Hematopoietic multipotent progenitor cell treated with erythropoietin and hydrocortisone succinate and interleukin-3 and kit ligand, for 6 days (in vitro differentiated cells): ENCODE measurements at places on chromosomes 3 and 15.
A peak's percentile ranks its signal among the peaks of the same experiment; 100 is the strongest.

- DNase-seq, result no peak
Observed at GRCh38 chr3:14370720-14371572, 31.5 kb upstream of the SLC6A6 start.

DNA sequence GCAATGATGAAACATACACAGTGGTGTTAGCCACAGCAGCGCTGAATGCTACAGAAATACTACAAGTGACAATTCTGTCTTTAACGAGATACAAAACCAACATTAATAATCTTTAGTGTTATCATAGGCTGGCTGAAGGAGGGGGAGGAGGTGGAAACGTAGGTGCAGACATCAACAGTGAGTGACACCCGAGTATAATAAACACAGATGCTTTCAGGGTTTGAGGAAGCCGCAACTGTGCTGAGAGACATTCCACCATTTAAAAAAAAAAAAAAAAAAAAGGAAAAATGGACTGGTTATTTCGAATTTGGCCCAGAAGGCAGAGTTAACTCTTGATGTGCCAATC lies 4.3 kb upstream of the IGDCC3 start:
- no peak for DNase-seq

DNA sequence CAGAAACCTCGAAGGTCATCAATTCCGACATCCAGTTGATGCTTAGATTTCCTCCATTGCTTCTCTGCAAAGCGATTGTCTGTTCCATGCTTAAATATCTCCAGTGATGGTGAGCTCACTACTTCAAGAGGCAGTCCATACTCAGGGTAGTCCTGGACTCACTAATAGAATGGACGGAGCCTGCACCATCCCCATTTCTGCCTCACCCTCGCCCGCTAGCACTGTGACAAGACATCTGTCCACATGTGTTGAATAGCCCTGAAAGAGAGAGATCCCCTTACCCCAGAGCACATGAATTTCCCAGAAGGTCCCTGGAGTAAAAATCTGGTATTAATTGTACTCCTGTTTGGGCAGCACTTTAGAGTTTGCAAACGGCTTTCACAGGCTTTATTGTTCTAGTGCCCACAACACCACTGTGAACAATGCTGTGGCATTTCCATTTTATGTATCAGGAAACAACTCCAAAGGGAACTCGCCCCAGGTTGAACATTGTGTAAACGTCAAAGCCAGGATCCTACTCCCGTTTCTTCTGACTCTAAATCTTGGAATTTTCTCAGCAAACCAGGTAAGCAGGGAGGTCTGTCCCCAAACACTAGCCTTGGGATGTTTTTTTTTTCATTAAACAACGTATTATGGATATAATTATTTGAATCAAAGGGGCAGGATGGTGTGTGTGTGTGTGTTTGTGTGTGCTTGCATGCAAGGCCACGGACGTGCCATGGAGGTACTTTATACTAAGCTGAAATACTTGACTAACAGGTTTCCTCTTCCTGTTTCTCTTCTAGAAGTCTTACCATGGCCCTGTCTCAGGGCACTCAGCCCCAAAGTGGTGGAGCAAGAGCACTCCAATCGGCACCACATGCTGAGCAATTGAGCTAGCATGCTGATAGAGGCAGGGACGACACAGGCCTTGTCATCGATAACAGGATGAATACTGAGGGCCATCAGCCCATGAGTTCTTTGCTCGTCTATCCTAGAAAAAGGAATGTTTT lies 198.3 kb downstream of the OPA1 start:
- peak; percentile 18 for DNase-seq

DNA sequence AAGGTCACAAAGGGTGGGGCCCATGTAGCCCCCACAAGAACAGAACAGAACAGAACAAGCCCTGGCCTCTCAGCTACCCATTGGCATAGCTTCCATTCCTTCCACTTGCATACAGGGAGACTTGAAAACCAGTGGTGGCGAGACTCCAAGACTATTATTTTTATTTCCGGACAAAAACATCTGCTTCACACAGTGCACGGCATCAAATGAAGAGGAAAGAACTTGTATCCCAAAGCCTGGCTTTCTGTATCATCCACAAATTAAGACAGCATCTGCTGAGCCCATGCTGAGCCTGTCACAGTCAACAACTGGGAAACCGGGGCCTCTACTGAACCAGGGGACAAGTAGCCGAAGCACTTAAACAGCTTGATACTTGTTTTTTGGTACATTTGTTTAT lies 56.0 kb downstream of the CLEC3B start:
- DNase-seq, result no peak

DNA sequence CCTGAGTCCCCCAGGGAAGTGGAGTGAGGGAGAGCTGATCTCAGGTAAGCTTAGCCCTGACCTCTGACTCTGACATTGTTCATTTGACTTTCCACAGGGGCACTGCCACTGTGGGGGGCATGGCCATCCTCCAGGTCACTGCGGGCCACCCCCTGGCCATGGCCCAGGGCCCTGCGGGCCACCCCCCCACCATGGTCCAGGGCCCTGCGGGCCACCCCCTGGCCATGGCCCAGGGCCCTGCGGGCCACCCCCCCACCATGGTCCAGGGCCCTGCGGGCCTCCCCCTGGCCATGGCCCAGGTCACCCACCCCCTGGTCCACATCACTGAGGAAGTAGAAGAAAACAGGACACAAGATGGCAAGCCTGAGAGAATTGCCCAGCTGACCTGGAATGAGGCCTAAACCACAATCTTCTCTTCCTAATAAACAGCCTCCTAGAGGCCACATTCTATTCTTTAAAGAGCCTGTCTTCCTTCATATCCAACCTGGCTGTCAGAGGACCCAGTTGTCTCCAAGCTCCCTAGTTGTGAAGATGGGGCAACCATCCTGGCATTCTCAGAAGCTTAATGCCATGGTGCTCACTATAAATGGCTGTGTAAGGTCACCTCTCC lies 1.9 kb upstream of the DISP2 start:
- DNase-seq, result no peak

- DNase-seq, result no peak
Observed at GRCh38 chr15:93415576-93415975, 326.6 kb upstream of the RGMA start.

GRCh38 chr3:172029425-172030098 lies 9.8 kb upstream of the FNDC3B start:
- DNase-seq, result no peak

GRCh38 chr3:130442284-130442683 lies 74.7 kb upstream of the COL6A6 start:
- no peak for DNase-seq

DNA sequence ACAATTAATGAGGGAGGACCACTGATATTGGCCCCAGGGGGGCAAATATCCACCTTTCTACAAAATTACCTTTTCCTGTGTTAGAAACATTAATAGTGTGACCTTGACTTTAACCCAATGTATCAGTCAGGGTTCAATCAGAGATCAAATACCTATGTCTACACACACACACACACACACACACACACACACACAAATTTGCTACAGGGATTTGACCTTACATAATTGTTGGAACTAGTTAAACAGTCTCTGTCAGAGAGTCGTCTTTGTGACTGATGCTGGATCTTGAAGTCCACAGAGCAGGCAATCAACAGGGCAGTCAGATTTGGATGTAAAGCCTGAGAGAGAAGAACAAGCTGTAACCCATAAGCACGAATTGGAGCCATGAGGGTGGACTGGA lies 32.5 kb downstream of the TM4SF4 start:
- DNase-seq, result no peak

DNA sequence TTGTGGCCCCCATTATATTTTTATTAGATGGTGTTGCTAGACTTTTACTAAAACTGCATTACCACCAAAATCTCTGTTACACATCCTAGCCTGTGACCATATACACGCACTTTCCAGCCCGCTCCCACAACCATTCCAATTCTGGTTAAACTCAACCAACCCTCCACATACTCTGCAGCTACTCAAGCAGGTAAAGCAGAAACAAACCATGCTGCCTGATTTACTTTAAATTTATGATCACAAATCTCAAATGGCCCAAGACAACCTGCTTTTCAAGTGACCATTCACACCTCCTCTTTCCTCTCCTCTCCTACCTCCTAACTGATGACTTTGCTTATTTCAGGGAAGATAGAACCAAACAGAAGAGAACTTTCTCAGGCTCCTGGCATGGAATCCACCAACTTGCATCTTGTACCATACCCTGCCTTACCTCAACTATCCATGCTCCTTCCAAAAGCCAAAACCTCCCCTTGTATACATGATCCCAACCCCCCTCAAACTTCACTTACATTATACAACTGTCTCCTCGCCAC lies 18.5 kb downstream of the ULK4 start:
- DNase-seq, result no peak

GRCh38 chr3:11362600-11362999 lies 90.4 kb downstream of the ATG7 start:
- DNase-seq, result no peak

DNA sequence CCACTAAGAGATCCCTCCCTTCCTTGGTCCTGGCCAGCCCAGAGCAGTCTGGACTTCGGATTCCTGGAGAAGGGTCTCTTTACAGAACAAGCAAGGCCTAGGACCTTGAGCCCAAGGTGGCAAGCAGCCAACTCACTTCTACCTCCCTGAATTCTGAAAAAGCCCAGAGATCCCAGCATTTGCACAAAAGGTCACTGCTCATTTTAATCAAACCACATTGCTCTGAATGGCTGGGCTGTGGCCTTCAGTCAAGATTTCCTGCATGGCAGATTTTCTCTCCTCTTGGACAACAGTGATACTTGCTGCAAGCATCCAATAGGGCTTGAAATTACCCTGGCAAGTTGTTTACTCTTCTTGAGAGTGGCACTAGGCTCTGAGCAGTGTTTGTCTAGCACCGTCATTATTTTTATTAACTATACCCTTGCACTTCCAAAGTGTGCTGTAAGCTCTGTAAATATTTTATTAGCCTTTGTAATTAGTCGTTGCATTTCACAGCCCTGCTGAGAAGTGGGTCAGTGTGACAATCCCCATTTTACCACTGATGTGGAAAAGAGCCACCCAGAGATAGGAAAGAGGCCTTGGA lies 274.7 kb upstream of the CTNNB1 start:
- no peak for DNase-seq

DNA sequence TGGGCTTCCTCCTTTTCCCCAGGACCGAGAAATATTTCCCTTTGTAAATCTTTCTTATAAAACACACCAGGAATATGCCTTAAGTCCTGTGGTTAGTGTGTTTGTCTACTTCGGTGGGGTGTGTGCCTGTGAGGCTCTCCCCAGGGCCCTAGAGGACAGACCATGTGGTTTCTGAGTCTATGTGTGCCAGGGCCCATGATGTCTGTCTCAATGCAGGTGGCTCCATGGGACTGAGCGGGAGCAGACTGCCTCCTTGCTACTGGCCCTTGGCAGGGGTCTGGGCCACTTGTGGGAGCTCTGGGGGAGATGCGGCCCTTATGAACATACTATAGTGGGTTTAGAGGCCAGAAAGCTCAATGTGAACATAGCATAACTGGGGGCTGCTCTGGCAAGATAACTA lies 37.6 kb downstream of the SCN5A start:
- DNase-seq, result no peak

GRCh38 chr15:93880358-93880757 lies 351.0 kb upstream of the MCTP2 start:
- DNase-seq, result no peak

- DNase-seq, result no peak
Observed at GRCh38 chr3:4261406-4261805, 41.8 kb upstream of the SETMAR start.

GRCh38 chr3:94433811-94434210 lies 370.9 kb downstream of the NSUN3 start:
- no peak for DNase-seq

- DNase-seq, result no peak
Observed at GRCh38 chr3:66475386-66476020, 25.3 kb downstream of the LRIG1 start.

DNA sequence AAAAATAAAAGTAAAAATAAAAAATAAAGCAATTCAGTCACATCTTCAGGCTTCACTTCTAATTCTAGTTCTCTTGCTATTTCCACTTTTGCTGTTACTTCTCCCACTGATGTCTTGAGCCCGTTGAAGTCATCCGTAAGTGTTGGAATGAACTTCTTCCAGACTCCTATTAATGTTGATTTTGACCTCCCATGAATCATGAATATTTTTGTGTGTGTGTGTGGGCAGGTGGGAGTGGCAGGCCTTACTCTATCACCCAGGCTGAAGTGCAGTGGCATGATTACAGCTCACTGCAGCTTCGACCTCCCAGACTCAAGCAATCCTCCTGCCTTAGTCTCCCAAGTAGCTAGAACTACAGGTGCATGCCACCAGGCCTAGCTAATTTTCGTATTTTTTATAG lies 10.7 kb downstream of the USP4 start:
- no peak for DNase-seq

DNA sequence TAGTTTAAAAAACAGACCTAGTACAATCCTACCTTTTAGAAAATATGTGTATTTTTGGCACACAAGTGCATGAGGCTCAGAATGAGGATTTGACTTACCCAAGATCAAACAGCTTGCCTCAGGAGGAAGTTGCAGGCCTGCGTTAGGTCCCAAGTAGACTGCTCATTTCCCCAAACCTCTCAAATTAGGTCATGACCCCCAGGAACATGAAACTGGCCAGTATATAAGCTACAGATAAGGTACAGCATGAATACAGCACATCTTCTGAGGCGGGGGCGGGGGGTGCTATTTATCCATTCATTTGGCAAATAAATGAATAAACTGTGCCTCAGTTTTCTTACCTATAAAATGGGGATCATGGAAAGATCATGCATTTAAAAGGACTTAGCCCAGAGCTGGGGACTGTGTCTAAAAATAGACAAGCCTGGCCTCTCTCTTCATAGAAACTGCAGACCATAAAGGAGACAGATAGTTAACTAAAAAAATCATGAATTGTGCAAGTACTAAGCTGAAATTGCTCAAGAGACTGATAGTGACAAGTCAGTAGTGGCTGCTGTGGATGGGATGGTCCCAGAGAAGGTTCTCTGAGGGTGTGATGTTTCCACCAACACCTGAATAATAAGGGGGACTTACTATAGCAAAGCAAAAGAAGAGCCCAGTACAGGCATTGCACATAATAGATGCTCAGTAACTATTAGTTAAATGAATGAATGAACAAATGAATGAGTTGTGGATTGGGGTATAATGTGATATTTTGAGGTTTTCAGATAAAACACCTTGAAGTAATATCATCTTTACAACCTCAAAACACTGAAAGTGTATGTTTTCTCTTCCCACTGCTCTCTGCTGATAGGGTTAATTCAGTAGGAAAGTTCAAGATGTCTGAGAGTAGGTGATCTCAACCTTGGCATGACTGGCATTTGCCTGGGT lies 258.5 kb upstream of the PROK2 start:
- peak; percentile 38 for DNase-seq

- DNase-seq, result no peak
Observed at GRCh38 chr3:46896386-46896785, 18.9 kb downstream of the PTH1R start.

- no peak for DNase-seq
Observed at GRCh38 chr3:119343719-119344118, 49.5 kb downstream of the ARHGAP31 start.

GRCh38 chr3:139941580-139941979 lies 6.6 kb downstream of the CLSTN2 start:
- DNase-seq, result no peak
